ENCODE measurements at places on chromosomes 11 and 22.

GRCh38 chr22:38835888-38836301 is 7.9 kb downstream of the NPTXR start:
- no peak for DNase-seq

DNA sequence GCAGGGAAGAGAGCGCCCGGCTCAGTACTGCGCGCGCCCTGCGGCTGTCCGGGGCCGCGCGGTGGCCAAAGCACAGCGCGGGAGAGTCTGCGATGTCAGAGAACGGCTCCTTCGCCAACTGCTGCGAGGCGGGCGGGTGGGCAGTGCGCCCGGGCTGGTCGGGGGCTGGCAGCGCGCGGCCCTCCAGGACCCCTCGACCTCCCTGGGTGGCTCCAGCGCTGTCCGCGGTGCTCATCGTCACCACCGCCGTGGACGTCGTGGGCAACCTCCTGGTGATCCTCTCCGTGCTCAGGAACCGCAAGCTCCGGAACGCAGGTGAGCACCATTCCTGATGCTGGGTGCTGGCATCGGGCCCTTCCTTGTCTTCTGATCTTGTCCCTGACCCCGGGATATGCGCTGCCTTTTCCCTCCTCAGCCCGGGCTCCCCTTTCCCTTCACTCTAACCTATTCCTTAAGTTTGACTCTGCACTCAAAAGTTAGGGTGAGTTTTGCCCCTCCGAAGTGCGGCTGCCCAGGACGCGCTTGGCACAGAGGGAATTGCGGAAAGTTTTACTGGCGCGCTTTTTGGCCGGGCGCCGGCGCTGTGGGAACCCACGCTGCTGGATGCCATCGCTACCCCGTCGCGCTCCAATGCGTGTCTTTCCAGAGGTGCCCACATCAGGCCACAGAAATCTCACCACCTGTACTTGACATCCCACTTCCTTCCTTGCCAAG is at the start of gene MTNR1B:
Gene MTNR1B, plus strand, starts transcription at position 18 of the 714 bp plus-strand sequence. Its CDS starts 75 bp downstream, at position 93.
- no peak for DNase-seq

- no peak for DNase-seq
Observed at GRCh38 chr11:19499026-19499669, 213.5 kb upstream of the NAV2 start.

- no peak for DNase-seq
Observed at GRCh38 chr11:4983841-4984240, 10.8 kb upstream of the OR51L1 start.

DNA sequence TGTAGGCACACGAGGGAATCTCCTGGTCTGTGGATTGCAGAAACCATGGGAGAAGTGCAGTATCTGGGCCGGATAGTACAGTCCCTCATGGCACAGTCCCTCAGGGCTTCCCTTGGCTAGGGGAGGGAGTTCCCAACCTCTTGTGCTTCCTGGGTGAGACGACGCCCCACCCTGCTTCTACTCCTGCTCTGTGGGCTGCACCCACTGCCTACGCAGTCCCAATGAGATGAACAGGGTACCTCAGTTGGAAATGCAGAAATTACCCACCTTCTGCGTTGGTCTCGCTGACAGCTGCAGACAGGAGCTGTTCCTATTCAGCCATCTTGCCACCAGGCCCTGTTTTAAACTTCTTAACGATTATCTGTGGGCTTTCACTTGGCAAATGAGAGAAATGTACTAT is 157.2 kb upstream of the CARD18 start:
- no peak for DNase-seq

DNA sequence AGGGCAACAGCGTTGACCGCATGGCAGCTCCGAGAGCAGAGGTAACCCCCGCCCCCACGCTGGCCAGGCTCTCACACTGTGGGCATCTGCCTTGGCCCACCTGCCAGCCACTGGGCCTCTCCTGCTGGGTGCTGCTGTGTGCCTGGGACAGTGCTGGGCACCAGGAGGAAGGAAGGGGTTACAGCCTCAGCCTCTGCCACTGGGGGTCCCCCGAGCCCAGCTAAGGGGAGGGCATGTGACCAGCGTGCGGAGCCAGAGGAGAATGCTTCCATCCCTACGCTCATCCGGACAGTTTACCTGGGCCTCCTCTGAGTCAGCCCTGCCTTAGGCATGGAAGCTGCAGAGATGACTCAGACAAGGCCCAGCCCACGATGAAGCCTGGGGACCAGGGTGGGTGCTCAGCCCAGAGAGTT is 10.9 kb downstream of the NCF4 start:
- DNase-seq: no peak

DNA sequence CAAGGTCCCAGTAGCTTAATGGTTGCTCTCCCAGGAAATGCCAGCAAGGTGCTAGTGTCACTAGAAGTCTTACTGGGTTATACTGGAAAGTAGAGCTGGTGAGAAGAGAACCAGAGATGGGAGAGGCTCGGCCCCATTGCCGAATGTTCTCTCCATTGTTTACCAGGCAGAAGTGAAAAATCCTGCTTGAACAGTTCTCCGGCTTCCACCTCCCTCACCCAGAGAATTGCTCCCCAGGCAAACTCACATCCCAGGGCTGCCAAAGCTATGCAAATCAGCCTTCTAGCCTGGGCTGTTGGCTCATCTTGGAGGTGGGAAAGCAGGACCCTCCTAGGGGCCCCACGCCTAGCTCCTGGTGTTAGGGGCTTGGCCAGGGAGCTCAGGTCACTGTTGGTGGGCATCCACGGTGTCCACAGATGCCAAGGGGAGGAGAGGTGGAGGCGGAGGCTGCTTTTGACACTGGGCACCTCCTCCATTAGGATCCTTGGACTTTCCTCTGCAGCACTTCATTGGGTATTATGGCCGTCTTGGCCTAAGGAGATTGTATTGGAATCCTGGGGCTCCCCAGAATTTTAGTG is 20.1 kb downstream of the POU2F3 start:
- no peak for DNase-seq
